Kidney (tissue), 22 donors: ENCODE measurements at places on chromosomes 6 and 20. TPM values are rescaled to one million over a fixed set of nuclear protein-coding genes. Genes with fewer than 3 reads are reported as not detected.

CDC40 gene
- 24.6 TPM for total RNA-seq

MICB gene
- total RNA-seq = 5.7 TPM

ASIP gene
- not detected for total RNA-seq

ZC3H12D gene
- 3.7 TPM for total RNA-seq

DEFB132 gene
- total RNA-seq = not detected

MLN gene
- total RNA-seq = not detected

EFCAB8 gene
- 0.13 TPM for total RNA-seq
